ENCODE measurements at places on chromosomes 1 and 21. TPM values are rescaled to one million over a fixed set of nuclear protein-coding genes. Genes with fewer than 3 reads are reported as not detected.

DNA sequence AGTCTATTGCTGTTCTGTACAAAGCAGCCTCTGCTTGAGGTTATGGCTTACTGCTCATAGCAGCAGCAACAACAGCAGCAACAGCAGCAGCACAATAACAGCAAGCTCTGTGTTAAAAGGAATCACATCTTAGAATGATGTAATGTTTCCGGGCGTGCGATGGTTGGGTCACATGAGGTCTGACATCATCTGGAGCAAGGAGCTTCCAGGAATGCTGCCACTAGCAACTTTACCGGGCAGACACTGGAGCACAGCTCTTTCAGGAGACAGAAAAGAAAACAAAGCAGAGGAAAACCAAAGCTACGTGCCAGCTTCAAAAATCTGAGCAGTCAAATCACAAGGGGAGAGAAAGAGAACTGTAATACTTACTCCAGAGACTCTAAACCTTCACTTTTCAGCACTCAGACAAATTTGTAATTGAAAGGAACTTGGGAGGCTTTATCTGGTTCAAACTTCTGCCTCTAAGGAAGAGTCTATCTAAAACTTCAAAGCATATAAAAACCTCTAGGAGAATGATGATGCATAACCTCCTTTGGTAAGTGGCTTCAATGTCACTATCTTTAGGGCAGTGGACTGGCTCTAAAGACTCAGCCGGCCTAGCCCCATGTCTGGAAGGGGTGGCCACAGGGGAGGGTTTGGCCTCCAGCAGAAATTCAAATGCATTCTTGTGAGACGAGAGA lies 28.3 kb upstream of the RAB3GAP2 start:
- ATAC-seq: peak; percentile 95

The RTCA gene
- 39.9 TPM for total RNA-seq

GRCh38 chr1:43545339-43545694 lies 14.6 kb downstream of the PTPRF start:
- no peak for ATAC-seq

- peak; percentile 45 for ATAC-seq
These were observed 98.8 kb upstream of the DUSP10 start for GRCh38 chr1:221840511-221841243.

DNA sequence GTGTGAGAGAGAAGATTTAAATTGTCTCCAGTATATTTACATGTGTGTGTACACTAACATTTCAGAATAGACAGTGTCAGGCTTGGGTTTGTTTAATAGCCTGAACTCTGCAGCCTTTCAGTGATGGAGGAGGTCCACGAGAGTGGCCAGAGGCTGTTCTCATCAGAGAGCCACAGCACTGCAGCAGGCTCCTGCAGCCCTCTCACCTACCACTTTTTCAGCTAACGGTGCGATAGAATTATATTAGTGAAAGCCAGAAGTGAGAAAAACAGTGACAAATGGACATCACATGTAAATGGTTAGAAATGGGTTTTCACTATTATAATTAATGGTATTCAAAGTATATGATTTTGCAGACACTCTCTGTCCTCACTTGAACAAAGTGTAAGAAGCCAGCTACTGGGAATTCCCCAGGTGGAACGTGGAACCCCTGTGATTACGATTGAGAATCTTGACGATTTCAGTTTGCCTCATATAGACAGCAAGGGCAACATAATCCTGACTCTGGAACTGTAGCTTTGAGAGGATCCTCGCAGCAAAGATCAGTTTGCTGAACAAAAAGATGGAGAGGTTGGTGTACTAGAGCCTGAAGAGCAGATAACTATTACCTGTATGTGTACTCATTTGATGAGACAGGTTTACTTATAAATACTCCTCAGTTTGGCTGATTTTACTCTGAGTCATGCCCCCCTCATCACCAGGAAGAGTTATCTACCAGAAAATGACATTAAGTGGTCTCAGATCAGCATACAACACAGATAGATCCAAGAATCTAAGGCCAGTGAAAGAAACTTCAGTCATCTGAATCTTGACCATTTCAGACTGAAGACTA lies 31.4 kb downstream of the IFI16 start:
- no peak for ATAC-seq

The HLCS gene
- total RNA-seq: 18.7 TPM

- ATAC-seq: no peak
These were observed 2250.4 kb downstream of the MRPL39 start for GRCh38 chr21:23356905-23357304.

DNA sequence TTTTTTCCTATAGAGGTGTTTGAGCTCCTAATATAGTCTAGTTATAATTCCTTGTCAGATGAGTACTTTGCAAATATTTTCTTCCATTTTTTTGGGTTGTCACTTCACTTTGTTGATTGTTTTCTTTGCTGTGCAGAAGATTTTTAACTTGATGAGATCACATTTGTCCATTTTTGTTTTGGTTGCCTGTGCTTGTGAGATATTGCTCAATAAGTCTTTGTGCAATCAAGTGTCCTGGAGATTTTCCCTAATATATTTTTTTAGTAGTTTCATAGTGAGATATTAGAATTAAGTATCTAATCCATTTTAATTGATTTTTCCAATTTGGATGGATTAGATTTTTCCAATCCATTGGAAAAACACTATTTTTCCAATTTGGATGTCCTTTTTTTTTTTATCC lies 1395.5 kb downstream of the PLA2G4A start:
- no peak for ATAC-seq

The LCE1C gene
- 1.0 TPM for total RNA-seq

DNA sequence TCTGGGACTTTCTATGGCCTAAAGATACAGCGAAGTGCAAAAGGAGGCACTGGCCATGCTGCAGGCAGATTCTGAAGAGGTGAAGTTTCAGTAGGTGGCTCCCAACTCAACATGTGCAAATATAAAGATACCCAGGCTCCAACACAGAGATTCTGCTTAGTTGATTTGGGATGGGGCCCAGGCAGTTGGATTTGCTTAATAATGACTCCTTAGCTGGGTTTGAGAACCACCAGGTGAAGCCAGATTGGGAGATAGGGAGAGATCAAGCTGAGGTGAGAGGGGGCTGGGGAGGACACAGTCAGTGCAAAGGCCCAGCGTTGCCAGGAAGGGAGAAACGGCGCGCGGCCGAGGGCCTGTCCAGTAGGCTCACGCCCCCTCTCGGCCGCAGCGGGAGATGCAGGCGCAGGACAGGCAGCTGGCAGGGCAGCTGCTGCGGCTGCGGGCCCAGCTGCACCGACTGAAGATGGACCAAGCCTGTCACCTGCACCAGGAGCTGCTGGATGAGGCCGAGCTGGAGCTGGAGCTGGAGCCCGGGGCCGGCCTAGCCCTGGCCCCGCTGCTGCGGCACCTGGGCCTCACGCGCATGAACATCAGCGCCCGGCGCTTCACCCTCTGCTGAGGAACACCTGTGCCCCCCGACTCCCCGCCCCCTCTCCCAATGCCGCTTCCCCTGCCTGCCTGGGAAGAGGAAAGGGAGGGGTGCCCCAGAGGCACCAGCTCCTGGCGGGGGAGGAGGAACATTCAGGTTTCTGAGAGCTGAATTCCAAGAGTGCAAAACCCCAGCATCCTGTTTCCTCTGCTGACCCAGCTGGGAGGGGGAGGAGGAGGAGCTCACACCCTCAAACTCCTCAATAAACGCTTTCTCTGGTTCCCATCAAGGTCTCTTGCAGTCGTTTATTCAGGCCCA lies 1.2 kb downstream of the FAM167B start:
- peak; percentile 52 for ATAC-seq

The RNU1-1 gene
- total RNA-seq: 4,525 TPM

- ATAC-seq: peak; percentile 74
These were observed 16.7 kb downstream of the ALX3 start for GRCh38 chr1:110053552-110054428.

The ELAPOR1 gene
- total RNA-seq: 14.7 TPM

GRCh38 chr1:67436511-67437055 lies 6.4 kb upstream of the SERBP1 start:
- ATAC-seq: no peak

- no peak for ATAC-seq
These were observed 13.3 kb downstream of the OR2B11 start for GRCh38 chr1:247444571-247444970.

- no peak for ATAC-seq
These were observed 86.7 kb downstream of the PTPRU start for GRCh38 chr1:29322861-29323585.

- peak; percentile 94 for ATAC-seq
These were observed 173.6 kb upstream of the SGIP1 start for GRCh38 chr1:66360285-66360724.

GRCh38 chr21:36337099-36337509 lies 17.1 kb downstream of the MORC3 start:
- ATAC-seq: no peak

- no peak for ATAC-seq
These were observed 28.7 kb downstream of the DDX20 start for GRCh38 chr1:111784273-111784901.

The C1orf210 gene
- total RNA-seq: 0.66 TPM

DNA sequence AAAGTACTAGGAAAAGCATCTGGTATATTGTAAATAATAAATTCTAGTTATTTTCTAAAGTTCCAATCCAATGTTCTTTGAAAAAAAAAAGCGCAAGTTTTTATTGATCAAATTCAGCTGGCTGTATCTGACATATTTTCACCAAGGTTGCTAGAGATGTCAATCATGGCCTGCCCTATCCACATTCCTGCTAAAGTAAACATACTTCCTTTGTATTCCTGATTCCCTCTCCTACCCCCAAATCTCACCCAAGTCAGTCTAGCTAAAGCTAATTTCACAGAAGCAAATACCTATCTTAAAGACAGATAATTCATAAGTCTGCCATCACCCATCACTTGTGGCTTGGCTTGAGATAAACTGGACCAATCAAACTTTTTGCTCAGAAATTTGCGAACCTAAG lies 21.3 kb downstream of the ANKRD13C start:
- ATAC-seq: no peak

The LCA5L gene
- total RNA-seq: 2.8 TPM

The GOLT1A gene
- 0.49 TPM for total RNA-seq

GRCh38 chr21:29022166-29022565 lies 2.3 kb upstream of the USP16 start:
- no peak for ATAC-seq

The FAM43B gene
- total RNA-seq: 3.1 TPM

The LMOD1 gene
- 1.4 TPM for total RNA-seq

GRCh38 chr1:38125016-38125415 lies 78.4 kb upstream of the POU3F1 start:
- no peak for ATAC-seq

DNA sequence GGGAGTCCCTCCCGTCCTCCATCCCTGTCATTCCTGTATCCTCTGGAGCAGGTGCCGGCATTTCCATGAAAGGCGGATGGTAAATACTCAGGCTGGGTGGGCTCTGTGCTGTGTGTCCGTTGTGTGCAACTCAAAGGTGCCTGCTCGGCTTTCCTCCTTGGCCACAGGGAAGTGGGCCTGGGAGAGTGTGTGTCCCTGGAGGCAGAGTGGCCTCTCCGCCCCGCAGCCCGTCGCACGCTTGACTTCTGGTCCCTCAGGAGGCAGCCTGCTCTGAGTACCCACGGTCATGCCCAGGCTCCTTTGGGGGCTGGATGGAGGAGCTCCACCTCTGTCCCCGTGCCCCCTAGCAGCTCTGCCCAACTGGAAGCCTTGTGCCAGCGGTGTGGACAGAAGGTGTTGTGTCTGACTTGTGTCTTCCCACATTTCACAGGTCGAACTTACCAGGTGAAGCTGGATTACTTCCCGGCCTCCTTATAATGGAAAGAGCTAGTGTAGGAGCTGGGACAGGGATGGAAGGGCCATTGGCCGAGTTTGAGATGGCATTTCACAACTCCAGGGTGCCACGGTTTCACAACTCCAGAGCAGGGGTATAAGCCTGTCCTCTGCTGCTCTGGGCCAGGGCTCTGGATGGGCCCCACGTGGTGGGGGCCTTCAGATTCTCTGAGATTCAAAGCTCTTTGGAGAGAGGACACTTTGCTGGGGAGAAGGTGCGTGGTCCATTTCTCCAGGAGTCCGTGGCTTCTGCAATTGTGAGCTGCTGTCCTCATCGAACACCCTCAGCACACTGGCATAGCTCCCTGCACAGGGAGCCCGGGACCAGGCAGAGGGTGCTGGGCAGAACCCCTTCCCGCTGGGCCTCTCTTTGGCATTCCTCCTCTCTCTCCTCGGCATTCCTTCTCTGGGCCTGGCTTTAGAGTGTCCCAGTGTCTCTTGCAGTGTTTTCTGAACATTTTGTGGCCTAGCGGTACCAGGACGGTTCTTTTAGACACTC lies 152.7 kb upstream of the COL6A1 start:
- ATAC-seq: no peak

GRCh38 chr1:42676534-42677087 lies 5.6 kb upstream of the YBX1 start:
- ATAC-seq: no peak

DNA sequence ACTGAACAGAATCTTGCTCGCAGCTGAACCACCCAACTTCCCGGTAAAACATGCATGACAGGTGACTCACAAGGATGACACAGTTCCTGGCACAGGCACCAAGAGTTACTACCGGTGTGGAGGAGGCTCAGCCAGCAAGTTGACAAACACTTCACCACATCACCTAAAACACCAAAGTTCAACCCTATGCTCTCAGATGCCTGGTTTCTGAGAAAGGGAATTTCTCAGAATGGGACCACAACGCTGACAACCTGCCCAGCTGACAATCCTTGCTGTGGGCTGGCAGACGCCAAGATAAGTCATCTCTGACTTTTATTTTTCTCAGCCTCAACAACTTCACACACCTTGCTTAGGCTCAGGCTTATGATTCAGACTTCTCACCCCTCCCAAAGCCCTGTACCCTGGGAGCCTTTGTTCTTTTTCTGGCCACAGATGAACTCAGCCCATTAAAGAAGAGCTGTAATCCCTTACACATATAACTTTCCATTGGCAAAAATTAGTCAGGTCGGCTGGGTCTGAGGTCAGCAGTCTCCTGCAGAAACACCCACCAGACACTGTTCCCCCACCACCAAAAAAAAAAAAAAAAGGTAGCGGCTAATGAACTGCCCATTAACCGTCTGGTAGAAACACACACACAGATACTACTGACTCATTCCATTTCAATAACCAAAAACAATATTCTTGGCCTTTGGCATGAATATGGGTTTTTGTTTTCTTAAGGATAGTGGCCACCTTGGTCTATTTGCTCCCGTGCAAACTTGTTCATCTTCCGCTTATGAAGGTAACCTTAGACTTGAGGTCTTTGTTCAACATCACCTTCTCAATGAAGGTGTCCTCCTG lies 10.8 kb upstream of the TIAM1 start:
- no peak for ATAC-seq

GRCh38 chr21:18716578-18717138 lies 313.1 kb upstream of the TMPRSS15 start:
- no peak for ATAC-seq

The FLG2 gene
- total RNA-seq: 0.44 TPM

GRCh38 chr1:112788561-112788960 lies 73.4 kb upstream of the PPM1J start:
- no peak for ATAC-seq

The KRTAP10-3 gene
- not detected for total RNA-seq

DNA sequence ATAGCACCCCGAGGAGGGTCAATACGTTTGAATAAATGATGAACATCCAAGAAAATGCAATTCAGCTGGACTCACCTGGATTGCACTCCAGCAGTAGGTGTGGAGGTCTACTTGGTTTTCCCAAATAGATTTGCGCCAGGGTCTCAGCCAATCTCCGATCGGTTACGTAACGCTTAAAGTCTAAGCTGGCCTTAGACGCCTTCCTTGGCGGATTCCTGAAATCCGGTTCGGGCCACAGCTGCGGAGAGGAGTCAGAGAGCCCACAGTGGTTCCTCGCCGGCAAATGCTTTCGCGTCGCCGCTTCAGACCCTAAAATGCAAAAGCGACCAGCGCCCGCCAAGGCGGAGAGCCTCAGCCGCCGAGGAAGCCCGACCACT lies 322 bp downstream of the TFB2M start:
- ATAC-seq: peak; percentile 20

GRCh38 chr1:210332719-210333398 lies 4.2 kb downstream of the HHAT start:
- no peak for ATAC-seq
